ENCODE measurements at places on chromosomes 7 and 10.

DNA sequence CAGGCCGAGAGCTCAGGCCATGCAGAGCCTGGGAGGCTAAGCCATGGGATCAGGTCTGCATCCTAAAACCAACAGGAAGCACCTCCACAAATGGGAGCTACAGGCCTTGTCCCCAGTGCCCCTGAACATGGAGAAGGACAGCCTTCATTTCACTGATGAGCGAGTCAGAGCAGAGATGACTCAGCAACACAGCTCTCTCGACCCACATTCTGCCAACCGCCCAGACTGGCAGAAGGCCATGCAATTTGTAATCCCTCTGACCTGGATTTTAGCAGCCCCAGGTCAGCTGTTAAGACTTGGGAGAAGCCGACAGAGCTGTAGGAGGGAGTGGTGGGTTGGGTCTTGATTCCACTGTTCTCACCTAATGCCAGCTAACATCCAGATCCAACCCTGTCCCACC lies 25.5 kb downstream of the VOPP1 start:
- DNase-seq = peak; percentile 66

GRCh38 chr7:80206763-80207162 lies 72.1 kb downstream of the GNAI1 start:
- no peak for DNase-seq

- DNase-seq = no peak
Observed at GRCh38 chr10:106775127-106775526, 389.4 kb downstream of the SORCS1 start.

DNA sequence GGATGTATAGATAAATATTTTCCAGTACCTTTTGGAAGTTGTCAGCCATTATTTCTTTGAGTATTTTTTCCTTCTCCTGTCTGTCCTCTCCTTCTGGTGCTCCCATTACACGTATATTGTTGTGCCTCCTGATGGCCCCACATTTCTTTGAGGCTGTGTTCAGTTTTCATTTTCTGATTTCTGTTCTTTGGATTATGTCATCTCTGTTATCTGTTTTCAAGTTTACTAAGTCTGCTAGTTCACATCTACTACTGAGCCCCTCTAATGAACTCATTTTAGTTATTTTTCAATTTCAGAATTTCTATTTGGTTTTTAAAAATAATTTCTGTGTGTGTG lies 16.3 kb downstream of the RBM33 start:
- DNase-seq = no peak

- DNase-seq = no peak
Observed at GRCh38 chr7:103833401-103833800, 156.1 kb downstream of the RELN start.

GRCh38 chr10:42488416-42488815 lies 150.0 kb downstream of the ZNF33B start:
- no peak for DNase-seq

GRCh38 chr10:82136103-82136502 lies 261.1 kb downstream of the NRG3 start:
- DNase-seq = no peak

DNA sequence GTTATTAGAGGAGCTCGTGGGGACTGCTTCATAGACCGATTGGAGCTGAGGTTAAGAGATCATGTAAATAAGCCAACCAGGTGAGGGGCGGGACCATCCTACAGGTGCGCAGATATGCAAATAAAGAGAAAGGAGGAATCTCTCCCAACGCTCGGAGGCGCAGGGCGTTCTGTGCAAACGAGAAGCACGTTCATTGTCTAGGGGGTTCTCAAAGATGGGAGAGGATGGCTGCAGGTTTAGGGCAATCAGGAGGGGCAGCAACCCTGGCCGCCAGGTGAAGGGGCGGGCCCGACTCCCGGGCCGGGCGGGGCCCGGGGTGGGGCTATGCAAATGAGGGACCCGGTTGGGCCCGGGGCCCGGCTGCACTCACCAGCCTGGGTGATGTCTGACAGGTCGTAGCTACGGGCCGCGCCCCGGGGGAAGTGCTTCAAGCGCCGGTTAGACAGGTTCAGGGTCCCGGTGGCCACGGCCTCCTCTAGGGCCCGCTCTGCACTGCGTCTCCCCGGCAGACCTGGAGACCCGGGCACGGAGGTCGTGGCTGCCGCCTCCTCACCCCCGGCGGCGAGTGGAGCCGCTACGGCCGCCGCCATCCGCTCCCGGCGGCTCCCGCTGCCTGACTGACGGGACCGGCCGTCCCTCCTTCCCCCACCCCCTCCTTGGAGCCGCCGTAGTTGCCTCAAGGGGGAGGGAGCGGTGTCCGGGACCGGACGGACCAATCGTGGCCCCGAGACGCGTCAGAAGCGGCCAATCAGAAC lies at the start of gene LRCH4:
TSS of gene LRCH4 (minus strand) at position 619 of the 755 bp plus-strand sequence. CDS start at position 590, 29 bp downstream.
- peak; percentile 90 for DNase-seq

DNA sequence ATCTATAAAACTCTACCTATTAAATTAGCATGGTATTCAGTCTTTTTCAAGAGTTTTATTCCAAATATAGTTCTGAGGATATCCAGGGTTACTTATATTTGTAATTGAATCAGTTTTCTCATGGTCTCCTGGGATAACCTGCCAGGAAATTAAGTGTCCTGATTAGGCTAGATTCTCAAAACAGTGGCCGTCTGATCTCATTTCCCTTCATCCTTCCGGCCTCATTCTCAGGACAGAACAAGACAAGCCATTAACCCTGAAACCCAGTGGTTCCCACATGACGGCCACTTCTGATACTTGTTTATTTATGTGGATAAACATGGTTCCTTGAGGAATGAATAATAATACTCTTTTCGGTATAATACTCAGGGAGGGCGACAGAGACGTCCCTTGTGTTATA lies 417.6 kb upstream of the POT1 start:
- no peak for DNase-seq

GRCh38 chr10:114207349-114207748 lies 28.2 kb downstream of the TDRD1 start:
- DNase-seq = no peak

- DNase-seq = no peak
Observed at GRCh38 chr7:101625031-101625791, 3.9 kb downstream of the MYL10 start.

DNA sequence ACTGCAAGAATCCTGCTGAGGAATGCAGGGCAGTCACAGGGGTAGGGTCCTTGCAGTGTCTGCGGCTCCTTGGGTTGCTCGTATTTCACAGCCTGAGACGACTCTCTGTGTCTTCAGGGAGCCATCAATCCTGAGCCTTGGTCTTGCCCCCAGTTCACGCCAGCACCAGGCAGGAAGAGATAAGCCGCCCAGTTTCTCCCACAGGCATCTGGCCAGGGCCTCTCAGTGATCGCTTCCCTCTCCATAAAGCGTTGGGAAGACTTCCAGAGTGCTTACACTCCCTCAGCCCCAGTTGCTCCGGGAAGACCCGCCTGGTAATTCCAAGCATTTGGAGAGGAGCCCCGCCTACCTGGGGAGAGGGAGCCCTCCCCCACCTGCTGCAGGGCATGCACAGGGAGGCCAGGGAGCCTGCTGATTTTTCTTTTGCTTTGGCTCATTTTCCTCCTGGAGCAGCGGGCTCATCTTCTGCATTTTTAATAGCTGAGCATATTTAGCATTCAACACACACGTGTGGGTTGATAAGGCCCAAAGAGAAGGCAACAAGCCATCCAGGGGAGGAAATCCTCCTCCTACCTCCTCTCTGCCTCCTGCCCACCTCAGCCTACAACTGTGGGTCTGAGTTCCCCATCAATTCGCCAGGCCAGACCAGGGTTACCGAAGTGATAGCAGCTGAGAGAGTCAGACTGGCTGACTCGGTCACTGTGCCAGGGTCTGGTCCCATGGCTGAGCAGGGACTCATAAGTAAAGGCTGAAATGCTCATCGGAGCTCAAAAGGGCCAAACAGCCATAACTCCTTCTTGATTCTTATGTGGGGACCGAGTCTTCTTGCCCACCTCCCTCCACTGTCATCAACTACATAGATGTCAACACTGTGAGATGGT lies 74.4 kb upstream of the EFCAB10 start:
- no peak for DNase-seq

Data from erythroblast (primary cell).